ENCODE measurements at places on chromosomes 3 and 15.

GRCh38 chr15:37372064-37372463 lies 271.7 kb upstream of the MEIS2 start:
- no peak for DNase-seq

DNA sequence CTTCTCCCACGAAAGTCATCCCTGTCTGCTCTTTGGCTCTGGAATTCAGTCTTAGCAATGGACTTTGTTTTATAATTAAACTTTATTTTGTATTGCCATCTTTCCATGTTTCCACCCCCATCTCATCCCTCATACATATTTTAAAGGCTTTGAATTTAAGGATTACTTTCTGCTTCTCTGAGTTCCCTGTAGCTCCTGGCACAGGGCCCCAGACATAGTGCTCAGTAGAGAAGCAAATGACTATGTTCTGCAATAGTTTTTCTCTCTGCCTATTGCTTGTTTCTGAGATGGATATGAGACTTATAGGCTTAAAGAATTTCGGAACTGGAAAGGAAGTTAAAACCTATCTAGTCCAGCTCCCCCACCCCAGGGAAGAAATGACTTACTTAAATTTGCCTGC lies 197.0 kb downstream of the LPP start:
- no peak for DNase-seq

GRCh38 chr3:24812116-24812515 lies 317.5 kb upstream of the THRB start:
- DNase-seq: no peak

DNA sequence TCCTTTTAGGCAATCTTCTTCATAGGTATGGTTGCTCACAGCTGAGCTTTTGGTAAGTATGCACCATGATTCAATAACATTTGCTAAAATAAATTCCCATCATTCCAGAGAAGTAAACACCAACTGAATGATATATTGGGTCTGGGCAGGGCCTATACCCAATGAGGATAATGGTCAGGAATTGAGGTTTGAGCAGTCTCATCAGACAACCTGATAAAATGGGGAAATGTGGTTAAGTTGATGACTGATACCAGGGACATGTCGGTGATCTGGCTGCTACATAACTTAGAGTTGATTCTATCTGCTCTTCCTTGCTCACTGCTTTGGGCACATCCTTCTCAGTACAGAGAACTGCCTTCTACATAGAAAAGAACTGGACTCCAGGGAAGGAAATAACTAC lies 92.9 kb downstream of the GPR156 start:
- DNase-seq: no peak

DNA sequence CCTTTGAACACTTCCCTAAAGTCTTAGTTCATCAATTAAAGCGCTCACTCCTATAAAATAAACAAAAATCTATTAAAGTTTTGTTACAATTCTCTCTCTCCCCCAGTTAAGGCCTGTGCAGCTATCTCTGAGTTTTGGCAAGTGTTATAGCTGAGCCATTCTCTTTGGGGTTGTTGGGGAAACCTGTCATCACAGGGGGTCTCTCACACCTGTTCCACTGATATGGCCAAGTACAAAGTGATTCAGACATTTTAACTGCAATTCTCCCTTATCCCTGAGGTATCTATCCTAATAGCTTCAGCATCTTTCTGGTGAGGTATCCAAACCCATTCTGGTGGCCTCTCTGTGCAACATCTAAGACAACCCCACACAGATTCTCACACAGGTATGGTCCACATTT lies 116.4 kb downstream of the UNC13C start:
- no peak for DNase-seq

DNA sequence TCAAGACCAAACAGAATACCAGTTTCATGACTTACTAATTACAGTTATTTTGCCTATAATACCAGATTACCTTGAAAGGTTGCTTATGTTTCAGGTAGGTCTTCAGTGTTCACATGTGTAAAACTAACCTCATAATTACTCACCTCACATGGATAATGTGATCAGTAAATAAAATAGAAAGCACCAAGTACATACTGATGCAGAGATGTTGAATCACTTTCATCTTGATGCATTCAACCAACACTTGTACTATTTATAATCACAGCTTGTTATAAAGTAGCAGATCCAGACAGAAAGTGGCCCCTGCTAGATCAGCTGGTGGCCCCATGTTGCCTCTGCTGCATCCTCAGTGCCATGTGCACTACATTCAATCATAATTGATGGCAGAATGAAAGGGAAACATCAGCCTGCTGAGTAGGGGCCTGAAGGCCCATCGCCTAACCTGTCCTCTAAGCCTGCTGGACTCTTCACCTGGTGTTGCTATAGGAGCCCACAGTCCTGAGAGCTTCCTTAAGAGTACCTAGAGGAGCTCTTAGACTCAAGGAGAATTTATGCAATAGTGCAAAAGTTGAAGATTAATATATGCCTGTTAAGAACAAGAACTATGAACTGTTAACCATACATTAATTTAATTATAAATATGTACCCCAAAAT lies 154.3 kb downstream of the PLCL2 start:
- no peak for DNase-seq

DNA sequence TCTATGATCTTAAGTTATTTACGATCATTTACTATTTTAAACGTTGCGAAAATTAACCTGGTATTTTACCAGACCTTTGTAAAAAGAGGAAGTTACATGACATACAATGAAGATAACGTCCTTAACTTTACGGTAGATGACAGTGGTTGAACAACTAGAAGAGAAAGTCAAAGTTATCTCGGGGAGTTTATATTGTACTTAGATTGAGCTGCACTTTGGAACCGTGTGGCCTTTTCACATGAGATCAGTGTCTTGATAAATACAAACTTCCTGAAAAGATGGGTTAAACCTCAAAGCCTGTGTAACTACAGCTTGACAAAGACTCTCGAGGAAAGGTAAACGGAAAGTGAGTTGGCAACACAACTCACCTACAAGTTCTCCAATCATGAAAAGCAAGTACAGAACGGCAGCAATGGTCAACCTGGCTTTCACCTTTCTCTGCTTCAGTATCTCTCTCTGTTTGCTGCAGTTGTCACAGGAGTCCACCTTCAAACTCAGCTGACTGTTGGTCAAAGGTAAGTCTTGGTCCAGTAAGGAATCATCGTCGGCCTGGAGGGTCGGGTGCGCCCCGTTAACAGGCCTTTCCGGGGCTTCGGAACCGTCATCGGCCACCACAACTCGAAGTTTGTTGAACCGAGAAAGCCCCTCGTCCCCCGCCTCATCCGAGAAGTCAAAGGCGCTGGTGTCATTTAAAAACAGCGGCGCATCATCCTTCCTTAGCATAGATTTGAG lies 793 bp downstream of the SLC30A4 start:
- DNase-seq: no peak

- DNase-seq: peak; percentile 36
Measured at GRCh38 chr15:26179906-26180305, 316.8 kb upstream of the ATP10A start.

- DNase-seq: no peak
Measured at GRCh38 chr15:36392676-36393266, 186.7 kb upstream of the CDIN1 start.
